ENCODE measurements at places on chromosomes 4 and X. TPM values are rescaled to one million over a fixed set of nuclear protein-coding genes. Genes with fewer than 3 reads are reported as not detected.

The FAT4 gene
- polyA plus RNA-seq = 1.5 TPM

The SLC25A6 gene
- 489 TPM for polyA plus RNA-seq

The NAP1L3 gene
- 0.43 TPM for polyA plus RNA-seq

The CHRDL1 gene
- polyA plus RNA-seq = 111 TPM

The MAGEE2 gene
- 0.34 TPM for polyA plus RNA-seq

The ADH1B gene
- 3,622 TPM for polyA plus RNA-seq

Data from adipose tissue (tissue), 3 donors.